ENCODE measurements at places on chromosomes 2 and 18. TPM values are rescaled to one million over a fixed set of nuclear protein-coding genes. Genes with fewer than 3 reads are reported as not detected.

RASGRP3 gene
- total RNA-seq: 1.5 TPM

TMEM17 gene
- total RNA-seq: 5.1 TPM

CD226 gene
- total RNA-seq: 0.06 TPM

CHRND gene
- total RNA-seq: not detected

MAP2 gene
- 0.44 TPM for total RNA-seq

PID1 gene
- total RNA-seq: 3.0 TPM

NXPH2 gene
- not detected for total RNA-seq

PIGN gene
- 10.0 TPM for total RNA-seq

FER1L5 gene
- total RNA-seq: not detected

OSBPL1A gene
- total RNA-seq: 9.9 TPM

CNTNAP5 gene
- total RNA-seq: not detected

PCARE gene
- not detected for total RNA-seq

TSPYL6 gene
- total RNA-seq: not detected

FAM237A gene
- not detected for total RNA-seq

CGREF1 gene
- 8.7 TPM for total RNA-seq

RMND5A gene
- 23.3 TPM for total RNA-seq

ZEB2 gene
- total RNA-seq: 4.6 TPM

COA5 gene
- total RNA-seq: 22.1 TPM

LOXHD1 gene
- total RNA-seq: not detected

EN1 gene
- total RNA-seq: 1.1 TPM

PLCL1 gene
- total RNA-seq: not detected

PSD4 gene
- 9.3 TPM for total RNA-seq

VIT gene
- total RNA-seq: not detected

BIN1 gene
- total RNA-seq: 32.8 TPM

UGT1A5 gene
- total RNA-seq: not detected

KCNK3 gene
- total RNA-seq: 1.5 TPM

TBR1 gene
- not detected for total RNA-seq

SCYGR4 gene
- not detected for total RNA-seq

PTH2R gene
- not detected for total RNA-seq

CFAP221 gene
- total RNA-seq: 0.92 TPM

RSAD2 gene
- total RNA-seq: 0.54 TPM

OR6B2 gene
- not detected for total RNA-seq

HOXD3 gene
- 0.27 TPM for total RNA-seq

MATN3 gene
- 12.3 TPM for total RNA-seq

IL1RL1 gene
- total RNA-seq: 1.3 TPM

DLX2 gene
- 0.99 TPM for total RNA-seq

TUBA3E gene
- total RNA-seq: not detected

ADCYAP1 gene
- total RNA-seq: not detected

MBD2 gene
- total RNA-seq: 66.6 TPM

CHN1 gene
- 19.5 TPM for total RNA-seq

AP1S3 gene
- total RNA-seq: 25.2 TPM

SLC66A3 gene
- 36.6 TPM for total RNA-seq

REG3A gene
- not detected for total RNA-seq

SERPINB11 gene
- total RNA-seq: not detected

INPP5D gene
- total RNA-seq: 0.49 TPM

NT5DC4 gene
- not detected for total RNA-seq

TM4SF20 gene
- 10.7 TPM for total RNA-seq

Measured in A549 treated with CpdA at 1 μM for 4 hours (cell line).